ENCODE measurements at places on chromosomes 7 and 10. TPM values are rescaled to one million over a fixed set of nuclear protein-coding genes. Genes with fewer than 3 reads are reported as not detected.

DNA sequence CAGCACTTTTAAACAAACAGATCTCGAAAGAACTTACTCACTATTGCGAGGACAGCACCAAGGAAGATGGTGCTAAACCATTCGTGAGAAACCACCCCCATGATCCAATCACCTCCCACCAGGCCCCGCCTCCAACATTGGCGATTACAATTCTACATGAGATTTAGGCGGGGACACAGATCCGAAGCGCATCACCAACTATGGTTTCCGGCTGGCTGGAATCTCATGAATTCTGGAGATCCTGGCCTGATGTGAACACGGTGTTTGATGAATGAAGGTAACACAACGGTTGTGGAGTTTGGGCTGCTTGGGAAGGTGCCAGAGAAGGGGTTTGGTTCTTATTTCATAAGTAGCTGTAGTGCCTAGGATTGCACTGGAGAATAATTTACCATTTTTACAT is 216.7 kb downstream of the EMX2 start:
- DNase-seq: no peak

GRCh38 chr10:8712656-8713055 is 658.2 kb downstream of the GATA3 start:
- no peak for DNase-seq

DNA sequence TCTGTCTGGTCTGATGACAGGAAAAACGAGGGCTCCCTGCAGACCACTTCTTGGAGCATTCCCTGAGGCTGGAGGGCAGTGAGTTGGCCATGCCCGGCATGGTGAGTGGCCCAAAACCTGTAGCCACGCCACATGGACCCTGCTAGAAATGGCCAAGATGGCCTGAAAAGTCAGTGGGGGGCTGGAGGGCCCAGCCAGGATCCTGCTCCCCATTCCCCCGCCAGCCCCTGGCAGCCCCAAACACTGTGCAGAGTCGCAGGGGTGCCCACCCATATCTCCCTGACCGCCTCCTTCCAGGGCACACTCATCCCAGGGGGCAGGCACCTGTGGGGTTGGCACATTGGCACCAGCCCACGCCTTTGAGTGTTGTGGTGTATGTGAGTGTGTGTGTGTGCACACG is 18.7 kb upstream of the PPP2R2D start:
- DNase-seq: no peak

- DNase-seq: no peak
These were observed 54.0 kb downstream of the ANK3 start for GRCh38 chr10:60335708-60336107.

DNA sequence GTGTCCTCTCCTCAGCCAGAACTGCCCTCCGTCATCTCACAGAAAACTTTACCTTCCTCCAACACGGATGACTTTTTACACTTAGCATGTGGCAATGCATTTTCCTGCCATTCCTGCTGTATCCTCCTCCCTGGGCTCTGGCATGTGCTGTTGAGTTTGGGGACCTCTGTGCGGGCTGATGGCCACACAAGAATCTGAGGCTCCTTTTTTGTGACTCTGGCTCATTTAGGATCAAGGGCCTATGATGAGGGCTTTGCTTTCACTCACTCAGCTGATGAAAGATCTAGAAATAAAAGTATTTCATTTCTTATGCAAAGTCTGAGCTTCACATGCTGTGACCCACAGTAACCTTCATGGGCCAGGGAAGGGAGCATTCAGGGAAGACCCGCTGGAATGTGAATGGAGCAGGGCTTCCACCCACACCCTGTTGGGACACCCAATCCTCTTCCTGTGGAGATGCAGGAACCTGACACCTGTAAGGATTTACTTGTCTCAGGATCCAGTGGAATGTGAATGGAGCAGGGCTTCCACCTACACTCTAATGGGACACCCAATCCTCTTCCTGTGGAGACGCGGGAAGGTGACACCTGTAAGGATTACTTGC is 500.3 kb upstream of the MKI67 start:
- no peak for DNase-seq

GRCh38 chr10:125661941-125662515 is 20.9 kb downstream of the TEX36 start:
- peak; percentile 88 for DNase-seq

- no peak for DNase-seq
These were observed 187.2 kb upstream of the MBL2 start for GRCh38 chr10:52959810-52960209.

GRCh38 chr7:102080434-102081243 is 206.0 kb upstream of the SH2B2 start:
- DNase-seq: no peak

DNA sequence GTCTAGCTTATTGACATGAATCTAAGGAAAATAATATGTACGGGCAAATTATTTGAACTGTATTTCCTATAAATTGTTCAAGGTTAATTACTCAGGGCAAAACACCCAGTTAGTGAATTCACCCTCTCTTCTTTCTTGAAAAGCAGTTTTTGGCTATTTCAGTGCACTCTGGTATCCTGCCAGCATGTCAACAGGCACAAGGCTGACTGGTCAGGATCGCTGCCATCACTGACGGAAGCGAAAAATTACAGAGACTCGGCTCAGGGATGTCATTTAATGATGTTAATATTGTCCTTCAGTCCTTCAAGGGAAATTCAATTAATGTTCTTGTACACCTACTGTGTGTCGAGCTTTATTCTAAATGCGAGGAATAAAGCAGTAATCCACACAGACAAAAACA is 28.3 kb upstream of the OLAH start:
- no peak for DNase-seq

- DNase-seq: no peak
These were observed 13.5 kb upstream of the SFMBT2 start for GRCh38 chr10:7424315-7424714.

DNA sequence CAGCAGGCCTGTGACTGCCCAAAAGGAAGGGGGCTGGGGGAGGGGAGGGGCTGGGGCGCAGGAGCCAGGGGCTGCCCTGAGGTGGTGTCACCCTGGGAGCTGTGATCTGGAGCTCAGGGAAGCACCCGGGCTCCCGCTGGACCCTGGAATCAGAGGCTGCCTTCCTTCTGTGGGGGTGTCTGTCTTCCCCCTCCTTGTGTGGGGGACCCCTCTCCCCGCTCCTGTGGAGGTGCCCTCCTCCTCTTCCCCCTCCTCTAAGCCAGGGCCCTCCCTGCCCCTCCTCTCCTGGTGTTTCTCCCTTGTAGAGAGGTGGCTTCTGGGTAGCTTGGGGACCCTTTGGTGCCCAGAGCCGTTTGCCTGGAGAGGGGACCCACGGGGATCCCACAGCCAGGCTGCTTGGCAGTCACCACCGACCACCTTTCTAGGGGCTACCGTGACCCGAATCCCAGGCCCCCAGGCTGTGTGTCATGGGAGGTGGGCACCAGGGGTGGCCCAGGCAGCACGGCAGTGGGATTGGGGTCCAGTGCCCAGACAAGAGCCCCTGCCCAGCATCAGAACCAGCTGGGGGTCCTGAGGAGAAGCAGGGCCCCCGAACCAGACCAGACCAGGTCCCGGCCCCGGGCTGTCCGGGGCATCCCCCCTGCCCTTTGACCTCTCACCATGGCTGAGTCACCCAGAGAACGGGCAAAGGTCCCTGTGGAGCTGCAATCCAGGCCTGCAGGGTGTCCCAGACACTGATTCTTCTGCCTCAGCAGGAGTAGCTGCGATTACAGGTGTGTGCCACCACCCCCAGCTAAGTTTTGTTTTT is 741 bp downstream of the PRAP1 start:
- DNase-seq: no peak

- no peak for DNase-seq
These were observed 168.3 kb downstream of the UBE2H start for GRCh38 chr7:129784437-129784782.

Gene PLXNA4
- 6.8 TPM for total RNA-seq

Gene IQUB
- total RNA-seq: 0.49 TPM

Gene DPCD
- total RNA-seq: 21.5 TPM

Gene PTPN20
- 3.2 TPM for total RNA-seq

Gene SFMBT2
- 5.8 TPM for total RNA-seq

Gene GPR85
- total RNA-seq: 1.9 TPM

Gene SLC16A9
- 6.5 TPM for total RNA-seq

Data from skin of body (tissue), 3 donors.